C1 segment of cervical spinal cord (tissue), 14 donors: ENCODE measurements at places on chromosomes 2 and 18.

GRCh38 chr2:160555420-160556071 lies 61.9 kb upstream of the RBMS1 start:
- no peak for DNase-seq

- DNase-seq: no peak
These were observed 427.0 kb upstream of the TNP1 start for GRCh38 chr2:217286833-217287232.

- no peak for DNase-seq
These were observed 524.6 kb upstream of the SETBP1 start for GRCh38 chr18:44156126-44156525.

- no peak for DNase-seq
These were observed 41.6 kb downstream of the RHBDD1 start for GRCh38 chr2:226877491-226877890.

DNA sequence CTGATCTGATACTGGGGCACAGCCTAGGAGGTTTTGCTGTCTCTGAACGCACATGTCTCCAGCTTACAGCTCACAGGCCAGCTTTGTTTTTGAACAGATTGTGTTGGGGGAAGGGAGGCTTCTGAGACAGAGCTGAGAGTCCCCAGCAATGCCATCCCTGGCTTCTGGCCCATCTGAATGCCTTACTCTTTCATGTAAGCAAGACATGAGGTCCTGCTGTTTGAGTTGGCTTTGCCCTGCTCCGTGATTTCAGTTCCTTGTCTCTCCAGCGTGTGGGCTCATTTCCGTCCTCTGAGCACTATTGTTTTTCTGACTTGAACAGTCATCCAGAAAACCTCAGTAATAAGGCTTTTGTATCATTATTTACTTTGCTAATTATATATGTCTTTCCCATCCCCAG lies 194.9 kb upstream of the TNP1 start:
- no peak for DNase-seq

- no peak for DNase-seq
These were observed 17.5 kb downstream of the SLC4A3 start for GRCh38 chr2:219644801-219645480.

GRCh38 chr2:132873738-132874137 lies 203.7 kb upstream of the LYPD1 start:
- no peak for DNase-seq

DNA sequence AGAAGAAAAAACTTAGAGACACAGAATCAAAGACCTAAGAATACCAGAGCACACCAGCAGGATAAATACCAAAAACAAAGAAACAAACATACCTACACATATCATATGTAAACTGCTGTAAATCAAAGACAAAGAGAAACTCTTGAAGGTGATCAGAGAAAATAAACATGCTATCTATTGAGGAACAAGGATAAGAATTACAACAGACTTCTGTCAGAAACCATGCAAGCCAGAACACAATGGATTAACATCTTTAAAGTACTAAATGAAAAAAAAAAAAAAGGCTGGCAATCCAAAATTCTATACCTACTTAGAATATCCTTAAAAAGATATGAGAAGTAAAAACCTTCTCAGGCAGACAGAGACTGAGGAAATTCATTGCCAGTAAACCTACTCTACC lies 51.6 kb upstream of the MGAT4A start:
- no peak for DNase-seq
